Hippocampal formation (tissue), 2 donors: ENCODE measurements at places on chromosomes 2 and 18.

GRCh38 chr2:136173126-136173525, 55.2 kb upstream of the CXCR4 start:
- DNase-seq, result no peak

DNA sequence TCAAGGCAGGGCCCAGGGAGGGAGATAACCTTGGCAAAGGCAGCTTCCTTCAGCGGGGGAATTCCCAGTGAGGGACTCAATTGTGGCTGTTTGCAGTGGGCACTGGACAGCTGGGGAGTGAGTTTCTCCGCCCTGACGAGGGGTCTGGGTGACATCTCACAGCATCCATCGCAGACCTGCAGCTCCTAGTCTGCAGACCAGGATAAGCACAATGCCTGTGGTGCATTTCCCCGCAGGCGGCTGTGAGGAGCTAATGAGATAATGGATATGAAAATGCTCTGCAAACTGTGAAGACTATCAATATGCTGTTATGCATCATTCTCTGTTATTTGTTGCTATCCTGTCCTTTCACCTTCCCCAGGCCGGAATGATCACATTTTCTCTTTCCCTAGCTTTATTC, 30.0 kb upstream of the CYP1B1 start:
- no peak for DNase-seq

GRCh38 chr2:105768176-105768575, 23.5 kb downstream of the NCK2 start:
- DNase-seq, result no peak

DNA sequence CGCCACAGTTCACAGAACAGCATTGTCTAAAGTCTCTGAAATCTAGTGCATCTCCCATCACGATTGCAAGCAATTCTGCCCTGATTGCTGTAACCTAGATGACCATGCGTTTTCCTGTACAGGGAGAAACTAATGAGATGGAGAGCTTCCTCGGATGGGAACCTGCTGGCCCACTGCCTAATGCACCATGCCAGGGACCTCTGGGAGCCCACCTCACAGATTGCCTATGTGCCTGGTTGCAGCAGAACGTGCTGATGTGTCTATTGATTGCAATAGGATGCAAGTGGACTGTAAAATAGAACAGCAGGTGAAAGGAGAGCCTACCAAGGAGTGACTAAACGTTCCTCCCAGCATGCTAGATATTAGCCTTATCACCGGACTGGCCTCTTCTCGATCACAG, 141.0 kb upstream of the RAB12 start:
- no peak for DNase-seq

- DNase-seq, result no peak
Observed at GRCh38 chr2:181848261-181848886, 43.2 kb upstream of the ITPRID2 start.

GRCh38 chr18:7414459-7414858, 152.7 kb upstream of the PTPRM start:
- DNase-seq, result no peak

- no peak for DNase-seq
Observed at GRCh38 chr2:134482766-134483340, 229.0 kb downstream of the MGAT5 start.

DNA sequence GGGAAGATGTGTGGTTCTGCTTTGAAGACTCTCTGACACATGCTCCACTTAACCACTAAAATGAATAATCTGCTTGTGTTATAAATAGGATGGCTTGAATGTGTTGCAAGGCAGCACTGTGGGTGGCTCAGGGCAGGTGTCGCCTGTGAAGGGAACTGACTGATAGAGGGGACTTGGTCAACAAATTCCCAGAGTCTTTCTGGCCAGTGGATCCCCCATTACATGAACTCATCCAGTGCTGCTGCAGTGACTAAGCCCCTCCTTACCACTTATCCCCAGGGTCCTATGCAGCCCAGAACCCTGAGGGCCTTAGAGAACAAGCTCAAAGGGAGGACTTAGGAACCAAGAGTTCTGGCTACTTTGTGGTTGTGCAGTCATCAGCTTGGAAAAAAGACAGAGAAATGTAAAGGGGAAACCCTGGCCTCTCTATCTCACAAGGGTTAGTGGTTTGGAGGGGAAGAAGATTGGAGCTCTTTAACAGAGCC, 226.2 kb upstream of the TNP1 start:
- DNase-seq, result no peak

- no peak for DNase-seq
Observed at GRCh38 chr2:222504191-222504590, 79.8 kb downstream of the SGPP2 start.

DNA sequence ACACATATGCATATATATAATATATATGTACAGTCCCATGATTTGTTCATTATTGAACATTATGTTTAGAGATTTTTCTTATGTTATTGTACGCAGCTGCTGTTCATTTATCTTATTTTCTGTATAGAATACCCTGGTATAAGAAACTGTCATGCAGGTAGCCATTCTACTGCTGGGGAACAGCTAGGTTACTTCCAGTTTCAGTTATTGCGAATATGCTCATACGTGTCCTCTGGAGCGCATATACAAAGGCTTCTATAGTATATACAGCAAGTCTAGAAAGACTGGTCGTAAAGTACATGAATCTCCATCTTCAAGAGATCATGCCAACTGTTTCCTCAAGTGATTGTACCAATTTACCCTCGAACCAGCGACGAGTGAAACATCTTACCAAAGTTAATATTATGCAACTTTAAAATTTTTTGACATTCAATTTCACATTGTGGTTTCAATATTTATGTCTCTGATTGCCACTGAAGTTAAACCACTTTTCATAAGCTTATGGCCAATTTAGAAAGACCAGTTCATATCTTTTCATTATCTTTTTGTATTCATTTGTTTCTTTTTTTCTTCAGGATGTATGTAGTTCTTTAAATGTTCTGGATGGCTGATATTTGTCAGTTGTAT, 53.5 kb downstream of the RDH14 start:
- DNase-seq, result no peak

DNA sequence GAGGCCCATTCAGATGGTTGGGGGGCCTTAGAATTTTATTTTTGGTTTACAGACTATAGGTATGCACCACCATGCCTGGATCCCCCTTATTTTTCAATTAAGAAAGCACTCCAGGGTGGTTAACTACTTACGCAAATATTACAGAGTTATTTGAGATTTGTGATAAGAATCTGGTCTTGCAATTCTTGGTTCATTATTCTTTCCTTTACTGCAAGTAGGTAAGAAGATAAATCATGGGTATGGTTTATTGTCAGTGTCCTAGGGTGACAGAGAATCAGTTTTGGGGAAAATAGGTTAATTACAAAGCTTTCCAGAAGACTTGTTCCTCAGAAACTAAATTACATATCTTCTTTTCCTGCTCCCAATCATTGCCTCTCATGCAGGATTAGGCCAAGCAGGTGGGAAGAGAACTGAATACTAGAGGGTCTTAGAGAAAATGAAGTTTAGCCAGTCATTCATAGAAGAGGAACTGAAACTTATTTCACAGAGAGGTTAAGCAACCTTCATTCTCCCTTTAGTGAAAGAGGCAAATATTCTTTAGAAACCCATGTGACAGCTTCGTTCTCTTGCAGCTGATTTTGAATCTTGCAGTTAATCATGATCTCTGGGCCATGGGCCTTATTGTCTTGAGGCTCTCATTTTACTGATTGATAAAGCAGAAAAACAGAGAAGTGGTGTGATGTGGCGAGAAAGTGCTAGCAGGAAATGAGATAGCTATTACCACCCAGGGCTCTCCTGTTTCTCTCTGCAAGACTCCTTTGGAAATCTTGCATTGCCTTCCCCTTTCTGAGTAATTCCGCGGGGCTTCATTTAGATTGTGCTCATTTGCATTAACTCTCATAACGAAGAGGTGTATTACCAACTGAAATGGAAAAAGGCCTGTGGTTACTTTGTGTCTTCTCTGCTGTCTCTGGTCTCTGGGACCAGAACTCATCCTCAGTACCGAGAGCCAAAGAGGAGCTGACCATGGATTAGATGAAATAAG, 44.8 kb upstream of the ARHGAP25 start:
- DNase-seq, result no peak

DNA sequence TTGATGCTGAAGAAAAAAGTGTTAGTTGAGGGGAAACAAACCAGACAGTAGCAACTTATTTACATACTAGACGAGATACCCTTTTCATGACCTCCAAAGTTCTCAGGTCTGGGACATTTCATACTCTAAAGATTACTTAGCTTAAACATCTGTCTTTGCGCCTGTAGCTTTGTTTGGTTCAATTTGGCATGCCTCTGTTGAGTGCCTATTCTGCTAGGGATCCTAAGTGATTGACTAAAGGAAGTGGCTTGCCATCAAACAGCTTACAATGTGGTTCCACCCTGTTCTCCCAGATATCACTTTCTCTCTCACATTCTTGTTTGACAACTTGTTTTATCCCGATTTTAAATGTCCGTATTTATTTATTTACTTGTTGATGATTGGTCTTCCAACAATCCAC, 488.8 kb downstream of the PARD3B start:
- no peak for DNase-seq

DNA sequence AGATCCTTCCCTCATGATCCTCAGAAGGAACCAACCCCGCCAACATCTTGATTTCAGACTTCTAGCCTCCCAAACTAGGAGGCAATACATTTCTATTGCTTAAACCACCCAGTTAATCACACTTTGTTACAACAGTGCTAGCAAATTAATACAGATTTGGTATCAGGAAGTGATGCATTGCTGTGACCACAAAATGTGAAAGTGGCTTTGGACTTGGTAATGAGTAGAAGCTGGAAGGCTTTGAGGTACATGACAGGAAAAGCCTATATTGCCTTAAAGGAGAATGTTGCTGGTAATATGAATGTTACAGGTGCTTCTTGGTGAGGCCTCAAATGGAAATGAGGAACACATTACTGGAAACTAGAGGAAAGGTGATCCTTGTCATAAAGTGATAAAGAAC, 260.3 kb downstream of the SATB2 start:
- no peak for DNase-seq

- DNase-seq, result no peak
Observed at GRCh38 chr18:5457462-5457957, 86.3 kb downstream of the EPB41L3 start.

- DNase-seq, result no peak
Observed at GRCh38 chr2:28160986-28161425, 231.7 kb upstream of the FOSL2 start.
